ENCODE measurements at places on chromosomes 7 and 10.

- DNase-seq, result no peak
These were observed 150.5 kb downstream of the PLXDC2 start for GRCh38 chr10:19966751-19967150.

DNA sequence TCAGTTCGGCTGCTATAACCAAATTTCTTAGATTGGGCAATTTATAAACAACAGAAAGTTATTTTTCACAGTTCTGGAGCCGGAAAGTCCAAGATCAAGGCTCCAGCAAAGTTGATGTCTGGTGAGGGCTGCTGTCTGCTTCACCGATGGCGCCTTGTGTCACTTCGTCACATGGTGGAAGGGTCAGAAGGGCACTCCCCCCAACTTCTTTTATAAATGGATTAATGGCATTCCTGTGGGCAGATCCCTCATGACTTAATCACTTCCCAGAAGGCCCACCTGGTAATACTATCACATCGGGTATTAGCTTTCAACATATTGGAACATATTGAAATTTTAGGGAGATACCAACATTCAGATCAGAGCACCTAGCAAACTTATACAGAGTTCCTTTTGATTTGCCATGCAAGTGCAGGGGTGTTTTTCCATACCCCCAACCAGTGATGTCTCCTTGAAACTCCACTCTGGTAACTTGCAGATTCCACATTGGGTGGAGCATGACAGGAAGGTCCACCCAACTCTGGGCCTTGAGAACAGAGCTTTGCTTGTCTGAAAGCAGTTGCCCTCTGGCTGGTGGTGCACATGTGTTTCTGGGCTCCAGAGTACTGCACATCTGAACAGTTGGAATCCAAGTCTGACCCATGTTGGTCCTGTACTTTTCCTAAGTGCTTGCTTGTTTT lies 85.1 kb upstream of the KMT2E start:
- DNase-seq, result no peak

DNA sequence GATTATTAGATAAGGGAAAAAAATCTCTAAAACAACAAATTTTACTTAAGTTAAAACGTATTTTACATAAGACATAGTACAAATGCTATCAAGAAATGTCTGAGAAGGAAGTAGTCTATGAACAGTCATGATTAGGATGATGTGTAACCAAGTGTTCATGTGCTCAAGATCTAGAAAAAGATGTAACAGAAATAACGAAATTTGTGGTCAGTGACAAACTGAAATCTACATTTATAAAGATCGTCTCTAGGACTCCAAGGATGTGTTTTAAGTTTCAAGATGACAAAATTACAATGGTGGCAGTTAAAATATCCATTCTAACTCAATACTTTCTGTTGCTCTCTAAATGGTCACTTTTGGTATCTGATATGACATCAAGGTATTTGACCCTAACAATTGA lies 17.2 kb downstream of the PPP3CB start:
- DNase-seq, result no peak

GRCh38 chr7:16078076-16078952 lies 343.0 kb downstream of the CRPPA start:
- DNase-seq, result no peak

DNA sequence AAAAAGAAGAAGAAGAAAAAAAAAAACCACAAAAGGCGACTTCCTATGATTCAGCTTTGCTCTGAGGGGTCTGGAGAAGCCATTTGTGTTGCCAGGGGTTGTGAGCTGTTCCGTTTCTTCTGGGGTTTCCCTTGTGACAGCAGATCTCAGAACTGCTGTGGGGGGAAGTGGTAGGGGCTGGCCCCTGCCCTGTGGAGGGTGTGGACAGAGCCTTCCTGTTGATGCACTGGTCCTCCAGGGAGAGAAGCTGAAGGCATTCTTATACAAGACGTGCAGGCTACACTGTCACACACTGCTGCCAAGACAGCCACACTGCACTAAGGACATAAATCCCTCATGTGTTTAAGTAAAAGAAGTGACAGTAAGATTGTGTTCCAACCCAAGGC lies 17.3 kb upstream of the CSGALNACT2 start:
- no peak for DNase-seq
